ENCODE measurements at places on chromosomes 3 and 15.

DNA sequence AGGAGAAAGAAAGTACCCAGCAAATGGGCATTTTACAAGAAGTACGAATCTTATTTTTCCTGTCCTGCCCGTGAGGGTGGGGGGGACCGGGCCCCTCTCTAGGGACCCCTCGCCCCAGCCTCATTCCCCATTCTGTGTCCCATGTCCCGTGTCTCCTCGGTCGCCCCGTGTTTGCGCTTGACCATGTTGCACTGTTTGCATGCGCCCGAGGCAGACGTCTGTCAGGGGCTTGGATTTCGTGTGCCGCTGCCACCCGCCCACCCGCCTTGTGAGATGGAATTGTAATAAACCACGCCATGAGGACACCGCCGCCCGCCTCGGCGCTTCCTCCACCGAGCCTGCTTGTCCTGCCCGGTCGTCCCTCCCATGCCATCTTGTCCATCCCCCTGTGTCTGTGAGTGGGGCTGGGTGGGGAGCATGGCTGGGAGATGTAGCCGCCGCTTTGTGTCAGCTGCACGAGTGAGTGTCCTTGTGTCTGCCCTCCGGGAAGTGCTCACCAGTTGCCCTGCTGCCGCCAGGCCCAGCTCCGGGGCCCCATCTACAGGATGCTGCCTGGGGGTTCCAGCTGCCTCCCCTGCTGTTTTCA lies 9.7 kb upstream of the LMAN1L start:
- no peak for DNase-seq

DNA sequence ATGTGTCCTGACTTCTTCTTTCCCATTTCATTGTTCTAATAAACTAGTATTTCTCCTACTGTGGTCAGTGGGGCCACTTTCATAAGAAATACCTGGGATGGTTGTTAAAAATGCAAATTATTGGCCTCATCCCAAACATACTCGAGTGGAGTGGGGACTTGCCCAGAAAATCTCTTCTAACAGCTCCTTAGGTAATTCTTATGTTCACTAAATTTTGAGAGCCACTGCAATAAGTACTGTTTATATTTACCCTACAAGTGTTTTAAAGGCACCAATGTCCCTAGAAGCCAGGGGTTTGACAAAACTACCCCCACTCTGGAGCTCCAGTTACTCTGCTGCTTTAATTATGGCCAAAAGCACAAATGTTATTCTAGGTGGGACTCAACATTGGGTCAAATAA lies 70.0 kb upstream of the ACP3 start:
- DNase-seq = no peak

GRCh38 chr3:26118165-26118564 lies 328.3 kb downstream of the OXSM start:
- no peak for DNase-seq

GRCh38 chr15:37252530-37252929 lies 152.2 kb upstream of the MEIS2 start:
- DNase-seq = no peak

DNA sequence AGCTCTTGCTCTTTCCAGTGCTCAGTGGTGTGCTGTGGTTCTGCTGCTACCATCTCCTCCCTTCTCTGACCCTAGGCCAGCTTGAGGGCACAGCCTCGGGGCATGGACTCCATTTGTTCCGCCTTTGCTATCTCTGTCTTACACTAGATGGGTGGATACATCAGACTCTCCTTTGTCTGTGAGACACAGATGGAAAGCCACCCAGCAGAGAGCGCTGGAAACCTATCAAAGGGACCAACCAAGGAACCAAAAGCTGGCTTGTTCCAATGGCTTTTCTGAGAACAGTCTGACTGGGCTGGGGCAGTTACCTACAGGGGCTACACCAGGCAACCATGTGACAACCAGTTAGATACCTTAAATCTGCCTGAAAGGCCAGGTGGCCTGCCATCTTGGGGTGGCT lies 63.8 kb downstream of the NPTN start:
- DNase-seq = no peak

- no peak for DNase-seq
Observed at GRCh38 chr3:27127879-27128278, 241.3 kb downstream of the NEK10 start.

DNA sequence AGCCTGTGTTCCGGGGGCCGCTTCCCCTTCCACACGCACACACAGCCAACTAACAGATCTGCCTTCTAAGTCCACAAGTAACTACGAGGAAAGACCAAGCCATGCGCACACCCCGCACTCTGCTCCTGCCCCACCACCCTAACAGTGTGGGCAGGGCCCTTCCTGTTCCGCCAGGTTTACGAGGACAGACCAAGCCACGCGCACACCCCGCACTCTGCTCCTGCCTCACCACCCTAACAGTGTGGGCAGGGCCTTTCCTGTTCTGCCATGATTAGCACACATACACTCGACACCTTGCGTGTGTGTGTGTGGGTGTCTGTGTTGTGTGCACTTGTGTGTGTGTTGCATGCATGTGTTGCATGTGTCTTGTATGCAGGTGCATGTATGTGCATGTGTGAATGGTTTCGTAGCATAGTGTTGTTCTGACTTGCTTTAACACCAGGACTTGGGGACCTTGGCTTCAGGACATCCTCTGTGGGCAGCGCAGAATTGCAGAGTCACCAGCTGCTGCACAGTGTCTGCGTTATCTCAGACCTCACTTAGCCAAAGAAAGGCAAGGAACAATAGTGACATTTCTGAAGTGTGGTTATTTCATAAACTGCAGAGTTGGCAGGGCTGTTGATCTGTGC lies 114.4 kb downstream of the CHSY1 start:
- no peak for DNase-seq

GRCh38 chr3:98906230-98906629 lies 4.7 kb upstream of the DCBLD2 start:
- DNase-seq = peak; percentile 47

GRCh38 chr3:10428406-10429091 lies 76.8 kb downstream of the ATP2B2 start:
- DNase-seq = no peak

GRCh38 chr15:90095521-90095959 lies 6.7 kb downstream of the IDH2 start:
- DNase-seq = no peak

GRCh38 chr15:41891946-41892345 lies 1.9 kb downstream of the SPTBN5 start:
- no peak for DNase-seq

DNA sequence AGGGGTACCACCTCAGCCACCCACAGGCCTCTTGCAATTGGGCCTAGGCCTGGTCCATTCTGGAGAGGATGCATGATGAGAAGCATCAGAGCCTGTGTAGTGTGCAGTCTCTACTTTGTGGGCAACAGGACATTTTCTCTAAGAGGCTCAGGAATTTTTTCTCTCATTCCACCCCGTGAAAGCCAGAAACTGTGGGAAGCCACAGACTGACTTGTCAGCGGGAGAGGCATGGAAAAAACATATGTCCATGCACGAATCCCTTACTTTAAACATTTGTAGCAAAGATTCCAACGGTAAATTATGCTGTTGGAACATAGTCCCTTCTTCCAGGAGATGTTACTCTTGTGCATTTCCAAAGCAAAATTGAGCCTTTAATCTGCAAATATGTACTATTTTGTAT lies 196.5 kb downstream of the KLHL25 start:
- no peak for DNase-seq

DNA sequence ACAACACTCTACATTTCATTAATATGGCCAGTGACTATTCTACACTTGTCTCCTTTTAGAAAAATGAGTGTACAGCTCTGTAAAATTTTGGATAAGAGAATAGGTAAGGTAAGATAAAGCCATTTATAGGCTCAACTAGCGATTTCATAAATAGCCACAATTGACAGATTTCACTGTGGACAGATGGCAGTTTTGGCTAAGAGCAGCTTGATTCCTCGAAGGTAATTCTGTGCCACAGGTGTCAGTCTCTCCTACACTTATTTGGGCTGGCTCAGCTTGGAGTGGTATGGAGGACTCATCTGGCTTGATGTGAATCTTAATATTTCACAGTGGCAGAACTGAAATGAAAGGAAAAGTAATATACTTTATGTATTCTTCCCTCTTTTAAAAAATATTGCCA lies 536.7 kb upstream of the TBL1XR1 start:
- no peak for DNase-seq

- peak; percentile 53 for DNase-seq
Observed at GRCh38 chr15:62824111-62825015, 218.2 kb upstream of the TPM1 start.

- DNase-seq = no peak
Observed at GRCh38 chr15:66737243-66738010, 35.4 kb downstream of the SMAD6 start.

- no peak for DNase-seq
Observed at GRCh38 chr3:47261301-47261700, 21.3 kb downstream of the KIF9 start.

GRCh38 chr3:122893754-122894668 lies 99.1 kb downstream of the SLC49A4 start:
- no peak for DNase-seq

GRCh38 chr3:169150343-169150742 lies 513.2 kb downstream of the MECOM start:
- DNase-seq = no peak

DNA sequence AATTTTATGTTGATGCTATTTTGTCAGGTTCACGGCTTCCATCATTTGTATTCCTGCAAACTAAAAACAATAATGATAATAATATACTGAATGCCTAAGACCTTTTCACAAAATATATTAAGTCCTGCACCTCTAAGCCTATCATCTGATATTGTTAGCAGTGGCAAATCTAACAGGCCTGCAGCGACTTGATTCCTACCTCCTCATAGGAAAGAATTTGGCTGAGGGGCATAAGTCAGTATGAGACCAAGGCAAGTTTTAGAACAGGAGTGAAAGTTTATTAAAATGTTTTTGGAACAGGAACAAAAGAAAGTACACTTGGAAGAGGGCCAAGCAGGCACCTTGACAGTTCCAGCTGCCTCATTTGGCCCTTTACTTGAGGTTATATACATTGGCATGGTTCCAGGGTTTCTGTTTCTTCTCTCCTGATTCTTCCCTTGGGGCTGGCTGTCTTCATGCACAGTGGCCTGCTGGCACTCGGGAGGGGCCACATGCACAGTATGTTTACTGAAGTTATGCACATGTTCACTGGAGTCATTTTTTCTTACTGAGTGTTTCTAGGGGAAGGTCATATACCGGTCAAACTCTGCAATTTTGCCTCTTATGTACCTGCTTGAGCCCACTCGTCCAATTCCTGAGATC lies 418.1 kb downstream of the EPHA6 start:
- no peak for DNase-seq
